CD4-positive, alpha-beta T cell treated with Interleukin-15 for 4 hours (primary cell): ENCODE measurements at places on chromosomes 7 and 10.
A peak's percentile ranks its signal among the peaks of the same experiment; 100 is the strongest.

DNA sequence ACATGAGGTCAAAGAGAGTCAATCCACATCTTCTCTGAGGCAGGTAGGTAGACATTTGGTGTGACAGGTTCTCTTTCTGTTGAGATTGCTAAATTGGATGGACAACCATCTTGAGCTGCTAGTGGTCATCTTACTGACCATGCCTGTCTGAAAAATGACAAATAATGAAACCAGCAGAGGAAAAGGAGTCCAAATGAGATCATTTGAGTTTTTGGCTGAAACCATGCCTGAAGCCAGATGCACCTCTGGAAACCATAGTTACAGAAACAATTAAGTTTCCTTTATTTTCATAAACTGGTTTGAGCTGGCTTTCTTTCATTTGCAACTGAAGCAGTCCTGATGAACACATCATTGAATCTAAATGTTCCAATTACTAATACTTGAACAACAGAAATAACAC is 100.6 kb downstream of the ZNF438 start:
- no peak for DNase-seq

DNA sequence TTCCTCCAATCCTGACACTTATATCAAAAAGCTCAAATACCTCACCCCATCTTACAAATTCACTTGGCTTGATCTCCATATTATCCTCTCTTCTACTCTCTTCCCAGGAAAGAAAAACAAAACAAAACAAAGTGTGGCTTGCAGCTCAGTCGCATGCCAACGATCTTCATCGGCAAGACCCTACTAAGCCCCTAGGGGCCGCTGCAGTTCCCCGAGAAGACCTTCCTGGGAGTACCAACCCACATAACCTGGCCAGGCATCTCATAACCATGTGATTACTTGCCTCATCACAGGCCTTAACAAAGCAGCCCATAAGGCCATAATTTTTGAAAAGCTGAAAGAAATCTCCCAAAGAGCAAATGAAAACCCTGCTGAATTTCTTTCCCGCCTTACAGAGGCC is 103.7 kb downstream of the ZNF92 start:
- DNase-seq = no peak

- peak; percentile 42 for DNase-seq
Observed at GRCh38 chr7:144786522-144786921, 49.3 kb downstream of the TPK1 start.

DNA sequence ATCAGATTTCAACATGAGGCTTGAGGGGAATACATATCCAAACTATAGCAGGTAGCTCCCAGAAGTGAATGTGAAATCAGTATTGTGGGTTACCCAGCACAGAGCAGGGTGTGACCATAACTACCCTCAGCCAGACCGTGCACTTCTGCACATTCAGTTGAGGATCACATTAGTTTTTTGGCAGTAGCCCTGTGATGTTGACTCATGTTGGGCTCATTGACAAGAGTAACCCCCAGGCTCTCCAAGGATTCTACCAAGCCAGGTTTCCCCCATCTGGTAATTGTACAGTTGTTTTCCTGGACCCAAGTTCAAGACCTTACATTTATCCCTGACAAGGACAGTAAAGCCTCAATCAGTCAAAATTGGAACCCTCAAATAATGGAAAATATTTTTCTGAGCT is 11.7 kb upstream of the CPA4 start:
- no peak for DNase-seq

- DNase-seq = no peak
Observed at GRCh38 chr10:62284221-62284620, 15.6 kb upstream of the RTKN2 start.

- DNase-seq = no peak
Observed at GRCh38 chr10:89377705-89378637, at the start of gene IFIT1B. Gene IFIT1B, plus strand, starts transcription at chr10:89378056. Its CDS starts 80 bp downstream, at chr10:89378136.

DNA sequence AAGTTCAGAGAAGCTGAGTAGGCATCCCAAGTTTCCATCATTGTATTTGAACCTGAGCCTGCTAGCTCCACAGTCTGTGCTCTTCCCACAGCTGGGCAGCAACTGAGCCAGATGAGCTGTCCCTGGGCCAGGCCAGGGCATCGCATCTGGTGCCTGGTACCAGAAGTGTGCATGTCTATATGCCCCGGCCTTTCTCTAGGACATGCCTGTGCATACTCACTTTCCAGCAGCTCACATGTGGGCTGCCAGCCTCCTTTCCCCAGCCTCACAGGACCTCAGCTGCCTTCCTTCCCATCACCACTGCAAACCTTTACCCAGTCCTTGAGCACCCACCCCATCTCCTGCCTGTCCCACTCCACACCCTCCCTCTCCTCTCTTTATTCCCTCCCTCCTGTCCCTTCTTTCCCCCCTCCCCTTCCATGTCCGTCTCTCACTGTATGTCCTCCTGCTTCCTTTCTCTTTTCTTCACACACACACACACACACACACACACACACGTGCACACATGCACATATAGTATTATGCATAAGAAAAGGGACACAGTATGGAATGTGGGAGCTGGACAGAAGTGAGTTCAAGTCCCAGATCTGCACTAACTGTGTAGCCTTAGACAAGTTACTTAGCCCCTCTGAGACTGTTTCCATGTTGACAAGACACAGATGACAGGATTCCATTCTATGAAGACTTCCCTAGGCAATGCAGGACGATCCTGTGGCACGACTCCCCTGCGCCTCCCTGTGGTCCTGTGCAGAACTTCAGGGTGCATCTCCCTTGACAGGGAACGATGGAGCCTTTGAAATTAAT is 10.9 kb downstream of the CDHR1 start:
- peak; percentile 56 for DNase-seq

- no peak for DNase-seq
Observed at GRCh38 chr7:46651561-46652088, 730.6 kb upstream of the IGFBP3 start.

- no peak for DNase-seq
Observed at GRCh38 chr7:158771213-158771834, 58.0 kb downstream of the ESYT2 start.

- DNase-seq = no peak
Observed at GRCh38 chr7:91083855-91084644, 180.2 kb upstream of the FZD1 start.

GRCh38 chr10:75430000-75430763 is 1.2 kb upstream of the LRMDA start:
- DNase-seq = no peak

- DNase-seq = no peak
Observed at GRCh38 chr10:131830446-131831130, 70.2 kb upstream of the PPP2R2D start.

DNA sequence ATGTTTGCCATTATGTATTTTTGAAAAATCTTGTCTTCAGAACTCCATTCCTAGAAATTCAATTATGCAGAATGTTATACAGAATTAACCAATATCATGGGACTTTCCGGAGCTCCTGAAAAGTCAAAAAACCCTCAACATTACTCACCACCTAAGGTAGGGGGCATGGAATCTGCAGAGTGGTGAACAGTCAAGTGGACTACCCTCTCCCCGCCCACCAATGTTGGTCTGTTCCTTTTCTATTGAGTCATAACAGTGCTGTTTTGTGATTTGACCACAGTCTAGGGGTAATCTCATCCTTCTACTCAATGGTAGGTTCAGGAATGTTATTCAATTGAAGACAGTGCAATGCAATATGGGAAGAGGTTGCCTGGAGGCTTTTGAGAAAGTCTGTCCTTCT is 130.5 kb upstream of the HABP2 start:
- DNase-seq = no peak

DNA sequence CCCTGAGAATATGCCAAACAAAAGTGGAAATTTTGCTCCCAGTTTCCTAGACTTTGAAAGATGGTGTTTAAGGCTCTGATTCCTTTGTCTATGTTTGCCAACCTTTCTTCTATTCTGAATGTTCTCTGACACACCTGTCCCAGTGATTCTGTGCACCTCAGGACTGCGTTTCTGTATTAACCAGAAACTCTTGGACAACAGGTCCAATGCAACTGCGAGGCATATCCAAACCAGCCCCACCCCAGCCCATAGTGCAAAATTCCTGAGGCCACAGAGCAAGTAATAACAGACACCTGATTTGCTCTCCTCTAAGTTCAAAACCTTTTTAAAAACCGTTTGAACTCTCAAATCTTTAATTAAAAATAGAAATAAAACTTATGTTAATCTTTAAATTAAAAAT is 37.0 kb upstream of the MSRB2 start:
- no peak for DNase-seq

- DNase-seq = no peak
Observed at GRCh38 chr7:79681454-79681853, 228.0 kb upstream of the MAGI2 start.

DNA sequence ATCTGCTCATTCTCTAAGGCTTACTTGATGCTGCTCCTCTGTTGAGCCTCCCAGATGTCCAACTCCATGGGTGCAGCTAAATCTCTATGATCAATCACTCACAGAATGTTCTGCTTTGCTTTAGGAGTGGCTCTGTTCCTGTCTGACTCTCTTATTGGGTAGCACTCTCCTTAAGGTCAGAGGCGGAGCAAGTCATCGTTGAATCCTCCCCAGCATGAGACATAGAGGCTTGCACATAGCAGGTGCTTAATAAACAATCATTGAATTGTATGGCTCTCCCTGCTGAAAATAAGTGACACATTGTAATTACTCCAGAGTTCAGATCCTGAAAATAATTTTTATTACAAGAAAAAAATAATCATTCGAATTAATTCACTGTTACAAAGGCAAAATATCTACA is 69.7 kb downstream of the NPS start:
- no peak for DNase-seq

DNA sequence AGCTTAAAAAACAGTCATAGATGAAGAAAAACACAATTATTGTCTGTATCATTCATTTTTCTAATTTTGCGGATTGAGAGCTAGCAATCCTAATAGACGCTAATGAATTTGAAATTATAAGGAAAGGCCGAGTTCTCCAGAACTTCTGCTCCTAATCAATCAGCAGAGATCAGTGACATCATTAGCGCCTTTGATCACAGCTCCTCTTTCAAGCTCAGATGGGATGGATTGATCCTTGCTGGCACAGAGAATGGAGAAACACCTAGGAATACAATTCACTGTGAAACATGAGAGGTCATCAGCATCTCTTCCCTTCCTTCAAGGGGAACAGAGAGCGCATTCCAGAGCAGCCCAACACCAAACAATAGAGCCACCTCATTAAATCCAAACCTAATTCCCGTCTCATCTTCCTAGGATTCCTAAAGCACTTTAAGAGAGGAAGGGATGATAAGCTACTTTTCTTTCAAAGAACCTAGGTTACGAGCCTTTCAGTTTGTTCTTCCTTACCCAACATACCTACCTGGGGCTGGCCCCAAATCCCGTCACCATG is 24.4 kb downstream of the GLI3 start:
- DNase-seq = no peak

GRCh38 chr7:51727441-51727840 is 410.8 kb upstream of the COBL start:
- no peak for DNase-seq

DNA sequence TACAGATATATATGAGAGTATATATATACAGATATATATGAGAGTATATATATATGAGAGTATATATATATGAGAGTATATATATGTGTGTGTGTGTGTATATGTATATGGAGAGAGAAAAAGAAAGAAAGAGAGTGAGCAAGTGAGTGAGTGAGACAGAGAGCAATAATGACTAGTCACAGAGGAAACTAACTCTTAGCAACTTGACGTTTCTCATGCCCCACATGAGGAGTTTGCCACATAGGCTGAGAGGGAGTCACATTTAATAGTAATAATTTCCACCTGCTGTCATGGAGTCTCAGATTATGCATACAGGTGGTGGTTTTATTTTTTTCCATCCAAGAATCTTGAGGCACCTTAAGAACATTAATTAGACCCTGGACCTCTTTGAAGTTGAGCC is 199.9 kb downstream of the GATA3 start:
- DNase-seq = no peak

DNA sequence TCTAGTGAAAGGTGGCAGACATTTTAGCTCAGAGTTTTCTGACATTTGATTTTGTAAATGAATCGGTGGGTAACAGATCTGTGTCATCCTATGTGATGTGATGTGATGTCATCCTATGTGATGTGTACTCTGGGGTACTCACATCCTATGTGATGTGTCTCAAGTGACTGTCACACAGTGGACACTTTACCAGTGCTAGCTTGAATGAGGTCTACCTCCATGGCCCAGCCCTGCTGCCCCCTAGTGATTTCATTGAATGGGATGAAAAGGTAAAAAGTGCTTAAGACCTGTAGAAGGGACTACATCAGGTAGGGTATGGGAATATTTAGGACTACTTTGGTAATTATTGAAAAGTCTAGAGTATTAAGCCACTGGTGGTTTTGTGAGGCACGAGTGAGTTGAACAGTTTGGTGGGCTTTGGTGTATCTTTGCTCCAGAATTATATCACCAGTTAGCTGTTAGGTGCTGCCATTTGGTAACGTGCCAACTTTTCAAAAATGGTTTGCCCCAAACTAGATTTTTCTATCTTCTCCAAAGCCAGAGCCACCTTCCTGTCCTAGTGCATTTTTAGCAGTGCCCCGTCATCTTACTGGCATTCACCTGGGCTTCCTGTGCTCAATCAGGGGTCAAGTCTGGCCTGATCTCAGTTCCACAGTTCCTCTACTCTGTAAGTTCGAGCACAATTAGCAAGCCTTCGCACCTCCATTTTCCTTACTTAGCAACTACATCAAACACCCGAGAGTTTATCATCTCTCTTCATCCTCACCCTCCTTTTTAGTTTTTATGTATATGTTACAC is 9.7 kb downstream of the EIF4H start:
- peak; percentile 46 for DNase-seq

GRCh38 chr10:35326466-35327235 is 9.7 kb upstream of the CCNY start:
- no peak for DNase-seq

- DNase-seq = no peak
Observed at GRCh38 chr10:21944727-21945386, 58.7 kb downstream of the DNAJC1 start.

GRCh38 chr7:904847-905246 is 28.5 kb downstream of the GET4 start:
- no peak for DNase-seq

GRCh38 chr7:74148491-74148890 is 25.7 kb upstream of the EIF4H start:
- DNase-seq = no peak

DNA sequence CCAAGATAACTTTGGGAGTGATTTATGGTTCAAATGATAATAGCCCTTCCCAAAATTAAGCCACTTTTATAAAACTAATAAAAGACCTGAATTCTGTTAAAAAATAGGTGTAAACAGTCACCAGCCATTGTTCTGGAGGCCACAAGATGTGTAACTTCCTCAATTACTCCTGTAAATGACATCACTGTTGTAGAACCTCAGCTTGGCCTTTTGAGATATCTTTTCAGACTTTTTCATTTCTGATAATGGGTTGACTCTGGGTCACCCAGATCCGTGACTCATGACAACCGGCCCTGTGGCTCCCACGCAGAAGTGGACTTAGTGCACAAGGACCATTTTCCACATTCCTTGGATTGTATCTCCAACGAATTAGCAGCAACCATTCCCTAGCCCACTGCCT is 106.6 kb downstream of the DKK1 start:
- no peak for DNase-seq

- DNase-seq = no peak
Observed at GRCh38 chr7:45203936-45204445, 46.4 kb downstream of the RAMP3 start.

- DNase-seq = no peak
Observed at GRCh38 chr7:34357068-34357467, 300.9 kb upstream of the NPSR1 start.

GRCh38 chr7:155702616-155703015 is 58.2 kb downstream of the RBM33 start:
- no peak for DNase-seq

GRCh38 chr7:155721056-155721455 is 76.6 kb downstream of the RBM33 start:
- no peak for DNase-seq

- no peak for DNase-seq
Observed at GRCh38 chr7:15648461-15648961, 38.0 kb downstream of the MEOX2 start.

GRCh38 chr7:142910031-142910433 is 23.5 kb downstream of the TRPV5 start:
- no peak for DNase-seq
